ENCODE measurements at places on chromosomes 6 and 20.

DNA sequence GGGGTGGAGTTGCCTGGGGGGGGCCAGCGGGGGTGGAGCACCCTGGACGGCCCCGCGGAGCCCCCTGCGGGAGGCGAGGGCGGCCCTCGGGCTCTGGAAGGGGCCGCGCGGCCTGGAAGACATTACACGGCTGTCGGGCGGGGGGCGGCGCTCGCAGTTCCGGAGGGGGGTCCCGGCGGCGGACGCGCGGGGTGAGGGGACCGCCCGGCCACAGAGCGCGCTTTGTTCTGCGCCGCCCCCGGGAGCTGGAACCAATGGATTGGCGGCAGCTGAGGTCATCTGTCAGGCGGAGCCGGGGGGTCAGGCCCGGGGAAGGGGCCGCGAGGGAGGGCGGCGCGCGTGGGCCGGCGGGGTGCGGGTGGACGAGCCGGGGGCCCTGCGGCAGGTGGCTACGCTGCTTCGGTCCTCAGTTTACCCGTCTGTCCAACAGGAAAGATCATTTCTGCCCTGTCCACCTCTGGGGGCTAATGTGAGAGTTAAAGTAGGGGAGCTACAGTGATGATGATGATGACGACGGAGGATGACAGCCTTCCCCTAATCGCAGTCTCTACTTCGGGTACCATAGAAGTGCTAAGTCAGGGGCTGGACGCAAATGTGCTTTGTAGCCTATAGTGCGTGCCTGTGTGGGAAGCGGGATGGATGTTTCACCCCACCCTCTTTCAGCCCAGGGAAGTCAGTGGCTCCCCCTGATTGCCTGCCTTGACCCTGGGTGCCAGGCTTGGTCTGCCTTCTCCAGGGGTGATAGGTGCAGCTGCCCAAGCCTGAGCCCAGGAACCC is 10.4 kb downstream of the SRXN1 start:
- DNase-seq = no peak

- no peak for DNase-seq
These were observed 284.3 kb upstream of the SULF2 start for GRCh38 chr20:48069596-48069995.

GRCh38 chr20:63863798-63864544 is 1.1 kb upstream of the TPD52L2 start:
- DNase-seq = peak; percentile 75

DNA sequence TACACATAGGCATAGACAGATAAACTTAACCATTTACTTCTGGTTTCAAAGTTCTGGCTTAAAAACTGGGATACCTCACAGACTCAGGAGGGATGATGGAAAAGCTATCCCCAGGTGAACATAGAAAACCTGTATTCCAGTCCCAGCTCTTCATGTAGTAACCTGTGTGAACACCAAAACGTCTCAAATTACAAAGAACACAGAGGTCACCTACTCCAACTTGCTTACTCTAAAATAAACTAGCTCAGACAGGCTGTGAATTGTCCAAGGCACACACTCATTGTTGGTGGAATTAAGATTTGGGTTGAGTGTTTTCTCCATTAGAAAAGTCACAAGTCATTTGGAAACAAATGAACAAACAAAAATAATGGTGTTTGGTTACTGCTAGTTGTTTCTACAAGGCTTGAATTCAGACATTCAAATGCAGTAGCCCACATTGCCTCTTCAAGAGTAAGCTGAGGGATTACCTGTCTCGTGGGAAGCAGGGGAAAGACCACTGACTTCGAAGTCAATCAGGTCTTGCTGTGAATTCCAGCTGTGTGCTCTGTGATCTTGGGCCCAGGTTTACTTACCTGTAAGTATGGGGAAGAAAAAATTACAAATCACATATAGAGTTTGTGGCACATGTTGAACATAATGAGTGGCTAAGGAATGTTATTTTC is 48.2 kb upstream of the LRRC1 start:
- no peak for DNase-seq

- no peak for DNase-seq
These were observed 62.1 kb downstream of the OLIG3 start for GRCh38 chr6:137432054-137432611.

GRCh38 chr6:7624796-7625710 is 35.1 kb downstream of the SNRNP48 start:
- no peak for DNase-seq

- peak; percentile 33 for DNase-seq
These were observed 138.9 kb downstream of the TMEM242 start for GRCh38 chr6:157184202-157185015.

DNA sequence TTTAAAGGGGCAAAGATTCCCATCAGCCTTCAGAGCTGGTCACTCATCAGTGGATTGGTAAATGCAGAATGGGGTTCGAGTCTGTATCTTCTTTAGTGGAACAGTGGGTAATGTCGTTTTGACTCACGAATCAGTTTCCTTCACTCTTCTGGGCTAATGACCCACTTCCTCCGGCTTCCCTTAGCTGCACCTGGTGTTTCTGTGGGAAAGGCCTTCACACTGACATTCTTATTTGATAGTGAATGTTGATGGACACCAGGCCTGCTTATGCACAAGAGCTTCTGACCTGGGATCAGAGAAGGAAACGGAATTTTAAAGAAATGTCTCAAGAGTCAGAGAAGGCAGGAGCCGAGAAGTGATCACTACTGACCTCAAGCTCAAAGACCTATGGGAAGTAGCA is 272.0 kb upstream of the SULF2 start:
- DNase-seq = no peak

DNA sequence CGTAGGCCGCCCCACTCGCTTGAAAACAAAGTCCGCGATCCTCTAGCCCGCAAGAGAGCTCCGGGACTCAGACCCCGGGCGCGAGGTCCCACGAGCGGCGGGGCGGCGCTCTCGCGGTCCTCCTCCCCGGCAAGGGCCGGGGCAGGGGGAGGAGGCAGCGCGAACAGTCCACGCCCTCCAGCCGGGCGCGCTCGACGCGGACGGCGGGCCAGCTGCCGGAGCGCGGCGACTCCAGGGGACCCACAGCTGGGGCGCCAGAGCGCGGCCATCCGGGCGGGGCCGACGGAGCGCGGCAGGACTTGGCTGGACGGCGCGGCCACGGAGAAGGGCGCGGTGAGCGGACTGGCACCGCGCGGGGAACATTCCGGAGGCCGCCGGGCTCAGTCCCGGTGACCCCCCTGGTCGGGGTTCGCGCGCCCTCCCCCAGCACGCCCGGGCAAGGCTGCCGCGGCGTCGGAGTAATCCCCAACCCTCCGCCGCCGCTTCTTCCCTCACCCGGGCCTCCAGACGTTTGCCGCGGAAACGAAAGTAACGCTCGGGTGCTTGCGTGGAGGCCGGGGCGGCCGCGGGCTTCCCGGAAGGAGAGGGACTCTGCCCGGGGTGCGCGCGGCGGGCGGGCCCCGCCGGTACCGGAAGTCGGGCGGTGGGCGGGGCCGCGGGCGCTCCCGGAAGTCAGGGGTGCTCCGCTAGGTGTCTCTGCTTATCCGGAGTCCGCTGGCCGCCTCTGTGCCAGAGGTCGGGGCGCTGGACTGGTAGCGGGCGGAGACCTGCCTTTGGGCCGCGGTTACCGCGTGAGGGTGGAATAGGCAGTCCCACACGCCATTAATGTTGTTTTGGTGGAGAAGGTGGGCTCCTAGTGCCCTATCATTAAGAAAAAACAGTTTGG is at the start of gene RIPK1:
Gene RIPK1, plus strand, starts transcription at position 166 of the 886 bp plus-strand sequence. CDS start 8,330 bp downstream, outside the sequence.
- peak; percentile 92 for DNase-seq

DNA sequence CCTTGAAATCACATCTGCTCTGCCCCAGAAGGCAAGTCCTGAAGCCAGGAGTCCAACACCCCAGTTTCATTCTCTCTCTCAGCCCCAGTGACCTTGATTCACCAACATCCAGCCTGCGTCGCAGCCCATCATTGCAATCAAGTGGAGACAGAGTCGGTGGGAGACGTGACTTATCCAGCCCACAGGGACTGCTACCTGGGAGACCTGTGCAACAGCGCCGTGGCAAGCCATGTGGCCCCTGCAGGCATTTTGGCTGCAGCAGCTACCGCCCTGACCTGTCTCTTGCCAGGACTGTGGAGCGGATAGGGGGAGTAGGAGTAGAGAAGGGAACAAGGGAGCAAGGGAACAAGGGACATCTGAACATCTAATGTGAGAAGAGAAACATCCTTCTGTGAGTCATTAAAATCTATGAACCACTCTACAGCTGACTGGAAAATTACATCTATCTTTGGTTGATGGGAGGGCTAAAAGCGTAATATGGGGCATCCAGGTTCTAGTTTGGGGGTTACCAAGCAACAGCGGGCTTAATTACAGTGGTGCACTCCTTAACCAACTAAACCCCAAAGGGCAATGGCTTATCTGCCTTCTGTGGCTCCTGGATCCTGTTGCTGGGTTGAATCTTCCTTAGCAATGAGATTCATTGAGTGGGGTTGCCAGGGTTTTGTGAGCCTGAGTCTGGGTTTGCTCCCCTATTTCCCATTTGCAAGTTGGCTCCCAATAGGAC is 2.5 kb downstream of the LY6G6D start:
- DNase-seq = no peak

GRCh38 chr20:53934421-53935343 is 135.7 kb downstream of the BCAS1 start:
- DNase-seq = no peak

DNA sequence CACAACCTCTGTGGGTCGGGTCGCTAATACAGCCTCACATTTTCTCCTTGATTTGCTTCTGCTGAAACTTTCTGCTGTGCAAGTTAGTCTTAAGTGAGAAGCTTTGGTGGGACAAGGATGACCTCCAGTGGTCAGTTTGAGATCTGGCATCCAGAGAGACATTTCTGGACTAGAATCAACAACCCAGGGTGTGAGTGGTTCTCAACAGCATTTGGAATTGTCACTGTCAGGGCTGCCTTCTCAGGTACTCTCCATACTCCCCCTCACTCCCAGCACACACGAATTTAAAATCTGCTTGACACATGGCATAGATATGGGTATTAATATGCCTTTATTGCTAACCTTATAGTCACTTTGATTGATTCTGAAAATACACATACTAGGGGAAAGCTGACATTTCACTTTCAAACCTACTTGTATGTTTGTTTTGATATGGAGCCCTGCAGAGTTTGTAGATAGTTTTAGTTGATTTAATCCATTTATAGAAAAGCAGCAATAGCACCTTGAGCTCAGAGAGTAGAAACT is 13.2 kb downstream of the OTOR start:
- DNase-seq = peak; percentile 2

DNA sequence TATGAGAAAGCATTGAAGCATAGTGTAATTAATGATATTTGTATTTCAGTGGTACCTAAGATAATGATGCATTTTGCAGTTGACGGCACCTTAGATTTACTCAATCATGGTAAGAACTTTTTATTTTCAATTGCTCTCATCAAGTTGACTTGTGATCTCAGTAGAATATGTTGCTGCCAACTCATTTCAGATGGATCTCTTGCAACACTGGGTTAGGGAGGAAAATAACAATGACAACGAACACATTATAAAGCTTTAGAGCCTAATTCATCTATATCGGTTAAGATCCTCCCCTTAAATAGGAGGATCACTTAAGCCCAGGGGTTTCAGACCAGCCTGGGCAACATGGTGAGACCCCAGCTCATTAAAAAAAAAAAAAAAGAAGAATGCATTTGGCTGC is 18.0 kb upstream of the TBC1D22B start:
- no peak for DNase-seq

- no peak for DNase-seq
These were observed 1.0 kb downstream of the RALGAPA2 start for GRCh38 chr20:20711413-20711812.

GRCh38 chr6:129635396-129636130 is 74.4 kb downstream of the ARHGAP18 start:
- no peak for DNase-seq

GRCh38 chr6:37980222-37980595 is 160.7 kb downstream of the ZFAND3 start:
- DNase-seq = no peak

- no peak for DNase-seq
These were observed 274.1 kb upstream of the FLRT3 start for GRCh38 chr20:14611479-14611878.

GRCh38 chr6:147654103-147654845 is 145.8 kb downstream of the SAMD5 start:
- no peak for DNase-seq

DNA sequence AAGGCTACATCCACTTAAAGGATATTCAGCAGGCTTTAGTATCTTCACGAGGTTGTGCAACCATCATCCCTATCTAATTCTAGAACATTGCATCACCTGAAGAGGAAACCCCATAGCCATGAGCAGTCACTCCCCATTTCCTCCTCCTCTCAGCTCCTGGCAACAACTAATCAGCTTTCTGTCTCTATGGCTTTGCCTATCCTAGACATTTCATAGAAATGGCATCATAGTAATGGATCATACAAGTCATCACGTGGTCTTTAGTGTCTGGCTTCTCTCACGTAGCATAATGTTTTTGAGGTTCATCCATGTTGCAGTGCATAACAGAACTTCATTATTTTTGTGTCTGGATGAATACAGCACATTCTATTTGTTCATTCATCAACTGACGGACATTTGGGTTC is 20.5 kb downstream of the SNAI1 start:
- DNase-seq = no peak

DNA sequence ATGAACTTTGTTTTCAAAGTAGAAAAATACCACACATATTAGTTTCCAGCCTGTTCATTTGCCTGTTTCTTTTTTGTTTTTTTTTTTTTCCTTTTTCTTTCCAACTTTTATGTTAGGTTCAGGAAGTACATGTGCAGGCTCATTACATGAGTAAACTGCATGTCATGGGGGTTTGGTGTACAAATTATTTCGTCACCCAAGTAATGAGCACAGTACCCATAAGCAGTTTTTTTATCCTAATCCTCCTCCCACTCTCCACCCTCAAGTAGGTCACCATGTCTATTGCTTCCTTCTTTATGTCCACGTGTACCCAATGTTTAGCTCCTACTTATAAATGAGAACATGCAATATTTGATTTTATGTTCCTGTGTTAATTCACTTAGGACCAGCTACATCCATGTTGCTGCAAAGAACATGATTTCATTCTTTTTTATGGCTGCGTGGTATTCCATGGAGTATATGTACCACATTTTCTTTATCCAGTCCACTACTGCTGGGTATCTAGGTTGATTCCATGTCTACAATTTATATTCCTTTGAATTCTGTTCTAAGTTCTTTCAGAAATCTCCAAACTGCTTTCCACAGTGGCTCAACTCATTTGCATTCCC is 31.8 kb downstream of the SNX14 start:
- no peak for DNase-seq

DNA sequence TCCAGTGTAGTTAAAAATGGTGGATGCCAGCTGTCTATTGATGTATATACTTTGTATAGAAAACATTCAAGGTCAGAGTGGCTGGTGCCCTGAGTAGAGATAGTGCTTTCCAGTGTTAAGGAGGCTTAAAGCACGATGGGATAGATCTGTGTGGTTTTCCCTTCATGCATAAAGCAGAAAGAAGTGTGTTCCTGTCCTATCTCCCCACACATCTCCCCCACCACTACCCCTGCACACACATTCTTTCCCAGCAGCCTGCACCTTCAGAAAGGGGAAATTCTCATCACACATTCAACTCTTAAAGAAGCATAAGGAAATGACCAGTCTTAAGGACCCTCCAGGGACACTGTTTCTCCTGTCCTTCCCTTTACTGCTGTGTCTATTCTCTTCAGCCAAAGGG is 221.7 kb upstream of the TAB2 start:
- no peak for DNase-seq

DNA sequence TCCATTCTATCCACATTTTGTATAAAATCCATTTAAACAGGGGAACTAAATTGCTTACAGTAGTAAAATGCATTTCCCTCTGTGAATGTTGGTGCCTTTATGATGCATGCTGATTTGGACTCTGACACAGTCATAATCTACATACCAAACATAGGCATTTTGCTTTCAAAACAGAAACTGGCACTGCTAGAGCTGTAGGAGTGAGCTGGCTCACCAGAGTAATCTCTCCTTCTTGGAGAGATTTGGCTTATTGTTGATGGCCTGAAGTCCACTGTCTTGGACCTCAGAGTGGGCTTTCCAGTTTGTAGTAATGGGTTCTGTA is 363.2 kb upstream of the FLRT3 start:
- no peak for DNase-seq

GRCh38 chr6:108350528-108350927 is 55.7 kb downstream of the AFG1L start:
- no peak for DNase-seq

Measured in stimulated activated naive CD4-positive, alpha-beta T cell treated with Interleukin-2 at 50 U/mL for 16 hours (primary cell).